ENCODE measurements at places on chromosomes 3 and 15.

DNA sequence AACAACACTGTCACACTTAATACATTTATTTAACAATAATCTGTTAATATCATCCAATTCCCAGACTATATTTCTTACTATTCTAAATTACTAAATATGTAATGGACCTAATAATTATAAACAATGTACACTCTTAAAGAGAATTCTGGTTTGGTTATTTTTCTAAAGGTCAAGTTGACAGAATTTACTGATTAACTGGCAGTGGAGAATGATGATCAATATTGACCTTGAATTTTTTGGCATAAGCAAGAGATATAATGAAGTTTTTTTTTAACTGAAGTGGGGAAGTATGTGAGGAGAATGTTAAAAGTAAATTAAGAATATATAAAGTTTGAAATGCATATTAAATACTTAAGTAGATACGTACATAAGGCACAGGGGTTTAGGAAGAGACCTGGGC lies 33.8 kb downstream of the BCHE start:
- DNase-seq = no peak

DNA sequence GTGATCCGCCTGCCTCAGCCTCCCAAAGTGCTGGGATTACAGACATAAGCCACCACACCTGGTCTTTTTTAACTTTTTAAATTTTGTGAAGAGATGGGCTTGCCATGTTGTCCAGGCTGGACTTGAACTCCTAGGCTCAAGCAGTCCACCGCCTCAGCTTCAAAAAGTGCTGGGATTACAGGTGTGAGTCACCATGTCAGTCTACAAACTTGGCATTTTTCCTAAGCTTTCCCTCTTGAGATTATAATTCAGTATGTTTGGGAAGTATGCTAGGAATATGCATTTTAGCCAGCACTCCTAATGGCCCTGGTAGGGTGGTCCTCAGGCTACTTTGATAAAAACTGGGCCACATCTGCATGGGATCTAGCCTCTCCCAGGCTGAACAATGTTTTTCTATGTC lies 4.4 kb downstream of the WDR73 start:
- DNase-seq = no peak

- DNase-seq = no peak
Measured at GRCh38 chr3:10309736-10310135, 11.2 kb downstream of the SEC13 start.

DNA sequence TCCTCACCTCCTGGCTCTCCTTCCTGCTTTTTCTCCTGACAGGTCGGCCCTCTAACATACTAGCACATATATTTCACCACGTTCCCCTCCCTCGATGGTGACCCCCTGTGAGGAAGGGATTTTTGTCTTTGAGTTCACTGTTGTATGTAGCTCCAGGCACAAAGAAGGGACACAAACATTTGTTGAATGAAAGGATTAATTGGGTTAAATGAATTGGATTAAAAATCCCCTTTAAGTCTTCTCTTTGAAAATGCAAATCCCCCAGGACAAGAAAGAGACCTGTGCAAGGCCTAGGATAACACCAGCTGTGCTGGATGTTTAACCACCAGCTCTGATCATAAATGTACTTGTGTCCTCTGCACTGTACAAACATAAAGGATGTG lies 3.3 kb downstream of the CALML4 start:
- DNase-seq = no peak

DNA sequence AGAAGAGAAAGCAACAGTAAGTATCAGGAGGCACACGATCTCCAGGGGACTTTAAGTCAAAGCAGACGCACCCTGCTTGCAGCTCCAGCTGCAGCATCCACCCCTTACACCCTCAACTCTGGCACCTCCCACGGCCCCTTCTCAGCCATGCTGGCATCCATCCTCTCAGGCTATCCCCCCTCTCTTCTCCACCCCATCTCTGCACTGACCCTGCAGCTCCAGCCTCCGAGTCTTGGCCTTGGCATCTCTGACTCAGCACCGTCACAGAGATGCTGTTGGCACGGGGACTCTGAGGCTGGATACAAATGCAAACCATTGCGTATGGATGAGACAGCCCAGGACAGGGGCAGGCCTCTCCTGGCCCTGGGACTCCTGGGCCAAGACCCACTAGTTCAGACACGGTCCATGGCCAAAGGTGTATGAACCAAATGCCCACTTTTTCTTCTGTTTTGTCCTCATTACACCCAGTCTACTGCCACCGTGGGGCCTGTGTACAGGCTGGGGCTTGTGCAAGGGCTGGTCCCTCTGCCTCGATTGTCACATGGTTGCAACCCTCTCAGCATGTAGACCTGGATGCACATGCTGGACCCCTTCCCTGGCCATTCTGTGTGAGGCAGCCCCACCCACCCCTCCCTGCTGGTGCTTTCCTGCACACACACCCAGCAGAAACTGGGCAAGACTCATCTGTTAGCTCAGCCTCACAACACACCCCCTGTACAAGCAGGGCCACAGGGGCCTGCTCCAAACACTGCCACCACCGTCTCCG lies 18.7 kb upstream of the ZXDC start:
- DNase-seq = no peak

DNA sequence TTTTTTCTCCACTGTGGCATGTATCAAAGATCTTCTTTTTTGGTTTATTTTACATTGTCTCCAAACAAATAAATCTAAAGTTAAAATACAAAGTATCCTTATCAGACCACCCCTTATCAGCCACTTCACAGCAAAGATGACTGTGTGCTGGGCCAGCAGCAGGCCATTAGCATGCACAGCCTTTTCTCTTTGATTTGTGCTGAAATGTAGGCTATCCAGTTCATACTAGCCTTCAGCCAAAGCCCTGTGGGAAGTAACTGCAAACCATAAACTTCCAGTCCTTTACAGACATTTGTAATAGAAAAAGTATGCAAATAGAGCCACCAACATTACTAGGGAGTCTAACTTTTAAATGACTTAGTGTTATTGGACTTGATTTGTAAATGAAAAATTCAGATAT lies 816.3 kb downstream of the FHIT start:
- DNase-seq = no peak

DNA sequence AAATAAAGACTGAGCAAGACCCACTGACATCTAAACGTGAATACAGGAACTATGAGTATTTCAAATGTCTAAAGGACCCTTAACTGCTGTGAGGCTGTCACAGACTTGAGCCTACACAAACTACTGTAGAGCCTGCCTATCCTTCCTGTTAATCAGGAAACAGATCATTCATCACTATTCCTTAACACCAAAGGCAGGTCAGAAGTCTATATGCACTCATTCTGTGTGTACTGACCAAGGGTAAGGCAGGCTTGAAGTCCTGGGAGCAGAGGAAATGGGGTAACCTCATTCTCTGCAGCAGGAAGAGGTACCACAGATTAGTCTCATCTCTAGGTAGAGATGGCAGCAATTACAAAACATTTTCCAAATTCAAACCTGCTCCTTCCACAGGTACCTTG lies 30.7 kb downstream of the NPTN start:
- DNase-seq = no peak

DNA sequence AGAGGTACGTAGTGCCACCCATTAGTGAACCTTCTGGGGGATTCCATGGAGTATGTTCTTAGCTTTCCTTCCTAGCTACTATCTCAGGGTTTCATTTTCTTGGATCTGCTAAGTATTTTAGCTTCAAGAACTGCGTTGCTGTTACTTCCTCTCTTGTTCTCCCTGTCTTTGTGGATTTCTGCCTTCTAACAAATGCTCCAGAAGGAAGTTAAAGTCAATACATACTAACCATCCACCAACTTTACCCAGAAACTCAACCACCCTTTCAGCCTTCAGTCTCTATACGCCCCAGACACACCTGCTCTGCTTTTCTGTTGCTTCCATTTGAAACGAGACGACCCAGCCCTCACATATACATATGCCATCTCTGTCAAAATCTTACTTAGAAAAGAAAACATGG lies 2.4 kb upstream of the KLF13 start:
- no peak for DNase-seq

DNA sequence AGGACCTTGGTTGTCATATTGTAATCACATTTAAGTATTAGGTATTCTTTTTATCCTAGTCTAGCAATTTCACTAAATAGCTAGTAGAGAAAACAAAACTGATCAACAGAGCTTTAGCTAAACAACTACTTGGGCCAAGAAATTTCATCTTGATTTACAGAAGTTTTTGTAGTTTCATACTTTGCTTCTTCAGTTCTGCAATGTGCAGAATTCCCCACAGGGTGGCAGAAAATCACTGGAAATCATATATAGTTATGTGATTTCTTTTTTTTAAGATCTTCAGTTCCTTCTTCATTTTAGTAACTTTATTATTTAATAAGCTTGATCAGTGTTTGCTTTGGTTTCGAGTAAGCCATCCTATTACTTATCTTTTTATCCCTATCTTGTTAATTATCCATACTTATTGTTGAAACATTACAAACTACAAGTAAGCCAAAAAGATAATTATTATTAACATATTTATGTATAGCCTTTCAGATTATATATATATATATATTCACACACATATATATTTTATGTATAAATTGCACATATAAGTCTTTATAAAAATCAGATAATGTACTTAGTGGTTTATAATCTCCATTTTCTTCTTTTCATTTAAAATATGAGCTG lies 2.2 kb upstream of the BNIP2 start:
- DNase-seq = no peak

GRCh38 chr3:141411251-141411771 lies 43.0 kb downstream of the ZBTB38 start:
- DNase-seq = no peak

GRCh38 chr3:11306817-11307589 lies 34.8 kb downstream of the ATG7 start:
- DNase-seq = no peak

- no peak for DNase-seq
Measured at GRCh38 chr3:59189526-59189925, 139.7 kb upstream of the CFAP20DC start.
